ENCODE measurements at places on chromosomes 2 and 18. TPM values are rescaled to one million over a fixed set of nuclear protein-coding genes. Genes with fewer than 3 reads are reported as not detected.

- no peak for ATAC-seq
Observed at GRCh38 chr2:221570321-221570935, 1.7 kb downstream of the EPHA4 start.

DNA sequence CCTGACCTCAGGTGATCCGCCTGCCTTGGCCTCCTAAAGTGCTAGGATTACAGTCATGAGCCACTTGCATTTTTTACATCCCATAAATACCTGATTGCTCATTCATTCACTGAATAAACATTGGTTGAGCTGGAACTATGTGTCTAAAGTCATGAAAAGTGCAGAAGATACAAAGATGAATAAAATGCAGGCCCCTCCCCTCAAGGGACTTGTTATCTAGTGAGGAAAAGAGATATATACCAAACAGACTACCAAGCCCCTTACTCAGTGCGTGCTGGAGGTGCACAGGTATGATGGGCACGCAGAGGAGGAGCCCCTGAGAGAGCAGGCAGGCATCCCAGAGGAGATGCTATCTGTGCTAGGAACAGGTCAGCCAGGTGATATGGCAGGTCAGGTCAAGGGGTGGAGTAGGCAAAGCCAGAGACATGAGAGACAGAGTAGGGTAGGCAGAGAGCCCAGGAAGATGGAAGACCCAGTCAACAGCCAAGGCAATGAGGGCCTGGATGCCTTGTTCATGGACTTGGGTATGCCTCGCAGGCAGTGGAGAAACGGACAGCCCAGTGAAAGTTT, 7.7 kb downstream of the FHL2 start:
- ATAC-seq: no peak

OR6B2 gene
- not detected for total RNA-seq

GRCh38 chr2:157321466-157321865, 4.2 kb downstream of the ERMN start:
- ATAC-seq: no peak

- ATAC-seq: no peak
Observed at GRCh38 chr2:227406177-227407031, 18.7 kb upstream of the SCYGR1 start.

- ATAC-seq: no peak
Observed at GRCh38 chr2:108069515-108070310, 83.4 kb downstream of the SLC5A7 start.

- ATAC-seq: no peak
Observed at GRCh38 chr2:162344617-162344950, 652 bp downstream of the GCA start.

DNA sequence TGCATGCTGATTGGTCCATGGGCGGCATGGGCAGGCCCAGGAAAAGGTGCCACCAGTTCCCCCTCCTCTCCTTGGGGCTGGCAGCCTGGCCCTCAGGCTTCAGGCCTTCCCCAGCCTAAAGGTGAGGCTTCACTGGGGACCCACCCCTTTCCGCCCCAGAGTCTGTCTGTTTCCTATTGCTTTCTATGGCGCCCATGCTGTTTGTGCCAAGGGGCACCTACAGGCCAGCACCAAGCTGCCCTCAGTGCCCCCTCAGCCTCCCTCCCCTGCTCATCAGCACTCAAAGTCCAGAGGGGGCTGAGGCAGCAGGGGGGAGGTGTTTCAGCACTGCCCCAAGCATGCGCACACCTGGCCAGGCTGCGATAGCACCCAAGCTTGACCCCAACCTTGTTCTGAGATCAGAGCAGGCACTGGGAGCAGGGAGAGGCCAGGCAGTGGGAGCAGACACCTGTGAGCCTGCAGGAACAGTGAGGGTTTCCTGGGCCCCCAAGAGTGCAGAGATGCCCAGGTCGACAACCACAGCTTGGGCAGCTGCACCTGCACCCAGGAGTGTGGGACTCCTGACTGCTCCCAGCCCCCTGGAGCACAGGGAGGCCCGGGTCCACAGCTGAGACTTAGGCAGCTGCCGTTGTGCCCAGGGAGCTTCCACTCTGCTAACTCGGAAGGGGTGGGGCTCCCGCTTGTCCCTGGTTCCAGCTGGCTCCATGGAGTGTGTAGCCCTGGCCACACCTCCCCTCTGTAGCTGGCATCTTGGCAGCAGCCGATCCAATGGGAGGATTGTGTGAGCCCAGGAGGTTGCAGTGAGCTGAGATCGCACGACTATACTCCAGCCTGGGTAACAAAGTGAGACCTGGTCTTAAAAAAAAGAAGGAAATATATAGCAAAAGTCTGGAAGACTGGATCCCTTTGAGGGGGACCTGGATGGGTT, 69.1 kb downstream of the NCAPH start:
- no peak for ATAC-seq

DNA sequence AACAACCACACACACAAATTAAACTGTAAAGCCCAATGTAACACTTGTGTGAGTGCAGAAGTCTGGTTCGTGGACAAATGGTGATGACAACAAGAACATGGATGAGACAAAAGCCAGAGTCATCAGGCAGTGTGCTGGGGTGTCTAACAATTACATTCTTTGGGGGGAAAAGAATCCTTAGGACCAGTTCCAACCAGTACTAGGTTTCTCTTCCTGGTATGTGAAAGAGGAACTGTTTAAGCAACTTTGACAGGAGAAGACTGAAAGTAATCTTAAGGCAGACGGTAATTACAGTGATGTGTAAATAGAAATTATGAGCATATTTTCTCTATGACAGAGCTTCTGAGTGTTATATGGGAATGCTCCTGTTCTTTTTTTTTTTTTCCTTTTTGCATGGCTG, 133.4 kb downstream of the AFF3 start:
- ATAC-seq: no peak

TEKT4 gene
- not detected for total RNA-seq

ALLC gene
- total RNA-seq: not detected

- ATAC-seq: no peak
Observed at GRCh38 chr2:136927156-136927555, 161.8 kb downstream of the THSD7B start.

NR4A2 gene
- total RNA-seq: 11.9 TPM

DNA sequence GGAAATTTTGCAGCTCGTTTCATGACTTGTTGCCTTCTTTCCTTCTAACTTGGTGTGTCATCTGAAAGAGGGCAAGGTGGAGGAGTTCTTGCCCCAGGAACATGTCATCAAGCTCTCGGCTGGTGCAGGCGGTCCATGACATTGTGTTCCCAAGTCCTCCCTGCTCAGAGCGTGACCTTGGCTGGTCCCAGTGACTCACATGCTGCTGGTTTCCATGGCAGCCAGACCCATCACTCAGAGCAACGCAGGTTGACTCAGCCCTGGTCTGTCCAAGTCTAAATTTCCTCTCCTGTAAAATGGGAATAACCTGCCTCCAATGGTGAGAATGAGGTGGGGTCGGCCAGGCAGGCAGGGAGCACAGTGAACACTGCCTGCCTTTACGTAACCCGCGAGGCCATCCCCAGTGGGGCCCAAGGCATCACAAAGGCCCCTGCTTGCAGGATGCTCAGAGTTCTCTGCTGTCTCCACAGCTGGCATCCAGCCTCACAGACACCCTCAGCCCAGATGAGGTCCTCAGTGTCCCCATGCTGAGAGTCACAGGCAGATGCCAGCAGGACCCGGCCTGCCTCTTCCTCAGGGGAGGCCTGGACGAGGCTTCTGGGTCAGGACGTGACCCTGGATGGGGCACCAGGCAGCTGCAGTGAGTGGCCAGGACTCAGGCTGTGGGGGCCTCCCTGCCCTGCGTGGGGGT, 143.7 kb downstream of the TPO start:
- no peak for ATAC-seq

DNA sequence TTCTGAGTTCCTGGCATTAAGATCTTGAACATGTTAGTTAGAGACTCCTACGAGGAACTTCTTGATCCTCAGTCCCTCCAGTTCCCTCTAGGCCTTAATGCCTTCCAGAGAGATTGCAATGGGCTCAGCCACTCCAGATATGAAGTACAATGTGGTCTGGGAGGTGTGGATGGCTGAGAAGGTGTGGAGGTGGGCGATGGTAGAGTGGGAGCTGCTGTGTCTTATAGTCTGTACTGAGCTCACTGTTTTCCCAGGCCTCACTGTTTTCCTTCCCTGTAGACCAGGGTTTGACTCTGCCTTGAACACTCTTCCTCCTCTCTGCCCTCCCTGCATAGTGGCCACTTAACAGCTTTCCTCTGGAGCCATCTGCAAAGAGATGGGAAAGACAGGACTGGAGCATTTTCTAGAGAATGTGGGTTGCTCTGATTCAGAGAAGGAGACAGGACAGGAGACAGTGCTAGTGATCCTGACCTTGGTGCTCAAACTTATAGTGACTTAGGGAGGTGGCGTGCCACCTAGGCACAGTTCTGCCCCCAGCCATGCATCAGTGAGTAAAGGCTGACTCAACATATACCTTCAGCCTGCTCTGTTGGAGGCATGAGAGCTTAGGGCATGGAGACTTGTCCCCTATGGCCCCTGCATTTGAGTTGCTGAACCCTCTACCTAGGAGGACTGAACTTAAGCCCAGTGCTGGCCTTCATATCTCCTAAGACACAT, 129.7 kb downstream of the TDRD15 start:
- no peak for ATAC-seq

DNA sequence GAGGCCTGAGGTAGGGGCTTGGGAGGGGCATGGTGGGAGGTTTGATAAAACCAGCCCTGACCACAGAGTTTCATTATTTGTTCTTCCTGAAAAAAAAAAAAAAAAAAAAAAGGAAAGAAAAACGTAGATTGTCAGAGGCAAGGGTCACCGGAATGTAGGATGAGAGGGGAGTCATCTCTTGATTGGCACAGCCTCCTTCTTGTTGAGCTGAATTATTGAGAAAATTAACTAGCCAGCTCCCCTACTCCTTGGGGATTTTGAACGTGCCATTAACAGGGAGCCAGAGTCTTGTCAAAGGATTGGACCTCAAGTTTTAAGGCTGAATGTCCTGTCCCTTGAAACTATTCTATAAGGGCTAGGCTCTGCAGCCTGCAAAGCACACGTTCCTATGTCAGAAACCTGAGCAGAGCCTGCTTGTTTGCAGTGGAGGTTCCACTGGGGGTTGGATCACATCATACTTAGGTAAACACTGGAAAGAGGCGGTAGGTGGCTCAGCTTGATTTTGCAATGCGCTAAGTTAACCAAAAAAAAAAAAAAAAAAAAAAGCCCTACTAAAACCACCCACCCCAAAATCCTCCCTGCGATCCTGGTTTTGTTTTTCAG, 2.3 kb downstream of the INHBB start:
- ATAC-seq: no peak

- ATAC-seq: no peak
Observed at GRCh38 chr2:10471955-10472354, 23.8 kb upstream of the ODC1 start.

PID1 gene
- total RNA-seq: not detected

DNA sequence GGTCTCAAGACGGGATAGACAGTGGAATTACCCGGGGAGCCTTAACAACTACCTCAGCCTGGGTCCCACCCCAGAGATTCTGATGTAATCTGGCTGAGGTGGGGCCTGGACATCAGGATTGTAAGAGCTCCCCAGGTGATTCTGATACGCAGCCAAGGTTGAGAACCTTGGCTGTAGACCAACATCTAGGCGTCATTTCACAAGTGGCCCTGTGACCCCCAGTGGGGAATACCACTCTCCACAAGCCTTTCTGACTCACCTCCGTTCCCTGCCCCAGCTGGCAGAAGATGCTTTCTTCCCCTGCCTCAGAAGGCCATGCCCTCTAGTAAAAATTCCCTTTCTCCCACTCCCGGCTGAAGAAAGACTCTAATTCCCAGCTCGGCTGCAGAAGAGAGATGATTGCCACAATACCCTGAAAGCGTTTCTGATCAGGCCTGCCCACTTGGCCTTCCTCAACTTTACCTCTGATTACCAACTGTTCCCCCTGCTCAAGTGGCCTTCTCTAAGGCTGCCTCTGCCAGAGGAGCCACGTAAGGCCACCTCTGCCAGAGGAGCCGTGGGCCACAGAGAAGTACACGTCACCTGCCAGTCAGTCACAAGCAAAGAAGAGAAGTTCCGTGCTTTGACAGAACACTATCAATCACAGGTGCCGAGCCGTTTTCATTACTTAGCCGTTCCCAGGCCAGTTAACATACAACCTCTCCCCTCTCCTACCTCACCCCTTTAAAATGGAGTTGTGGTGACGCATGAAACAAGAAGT, 116.8 kb upstream of the PKDCC start:
- ATAC-seq: no peak

DNA sequence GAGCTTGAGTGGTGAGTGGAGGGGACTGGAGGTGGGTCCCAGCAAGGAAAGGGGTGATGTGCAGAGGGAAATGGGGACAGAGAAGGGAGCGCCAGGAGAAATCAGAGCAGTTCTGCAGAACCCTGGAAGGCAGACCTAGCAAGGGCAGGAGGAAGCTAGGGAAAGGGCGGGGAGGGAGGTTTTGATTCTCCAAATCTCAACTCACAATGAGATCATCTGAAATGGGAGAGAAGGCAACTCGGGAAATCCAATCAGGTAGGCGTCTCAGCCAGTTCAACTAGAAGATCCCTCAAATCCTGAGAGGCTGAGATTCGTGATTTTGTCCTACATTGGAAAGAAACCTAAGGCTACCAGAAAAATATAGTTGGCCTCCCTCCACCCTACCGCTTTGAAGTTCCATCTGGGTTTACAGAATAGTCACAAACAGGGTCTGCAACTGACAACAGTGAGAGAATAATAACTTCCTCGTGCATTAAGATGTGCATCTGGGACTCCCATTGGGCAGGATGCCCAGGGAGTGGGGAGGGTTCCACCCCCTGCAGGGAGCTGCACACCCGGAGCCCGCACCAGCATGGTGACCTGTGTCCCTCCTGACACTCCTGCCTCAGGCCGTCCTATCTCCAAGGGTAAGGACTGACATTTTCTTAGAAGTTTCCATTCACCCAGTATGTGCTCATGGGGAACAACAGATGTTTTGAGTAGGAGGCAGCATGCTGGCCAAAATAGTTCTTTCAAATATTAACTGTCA, 113.3 kb upstream of the ODC1 start:
- ATAC-seq: no peak

BCL11A gene
- total RNA-seq: not detected

MARCHF7 gene
- total RNA-seq: 71.0 TPM

AKAIN1 gene
- not detected for total RNA-seq

DNA sequence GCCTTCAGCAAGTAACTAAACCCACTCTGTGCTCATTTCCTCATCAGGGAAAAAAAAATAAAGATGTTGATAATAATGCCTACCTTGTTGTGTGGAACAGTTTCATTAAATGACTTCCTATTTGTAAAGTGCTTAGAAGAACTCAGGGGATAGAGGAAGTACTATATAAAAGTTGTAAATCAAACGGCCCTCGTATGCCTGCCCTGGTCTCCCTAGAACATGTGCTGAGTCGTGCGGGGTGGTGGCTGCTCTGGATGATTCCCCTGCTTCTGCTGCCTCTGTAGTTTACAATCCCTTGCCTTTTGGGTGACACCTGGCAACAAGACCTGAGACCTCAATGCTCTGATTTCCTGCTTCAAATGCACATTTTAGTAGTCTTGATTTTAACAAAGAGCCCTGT, 170.0 kb downstream of the CERS6 start:
- ATAC-seq: no peak

DNA sequence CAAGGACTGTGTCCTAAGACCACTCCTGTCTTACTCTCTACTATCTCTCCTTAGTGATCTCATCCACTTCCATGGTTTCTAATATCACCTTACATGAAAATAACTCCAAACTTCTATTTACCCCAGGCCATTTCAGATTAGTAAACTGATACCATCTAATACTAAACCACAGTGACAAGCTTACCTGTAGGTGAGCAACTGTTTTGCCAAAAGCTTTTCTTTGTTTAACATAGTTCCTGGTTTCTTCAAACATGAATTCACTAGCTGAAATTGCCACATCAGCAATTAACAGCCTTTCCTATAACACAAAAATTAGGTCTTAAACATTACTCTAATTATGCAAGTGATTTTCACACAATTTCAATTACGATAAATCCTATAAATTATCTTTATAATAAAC, 22.1 kb downstream of the ACADL start:
- no peak for ATAC-seq

SLC30A3 gene
- total RNA-seq: not detected

- ATAC-seq: no peak
Observed at GRCh38 chr18:46213295-46213694, 109.1 kb downstream of the HAUS1 start.
